Stimulated activated CD4-positive, alpha-beta T cell treated with anti-CD3 and anti-CD28 coated beads, Interleukin-4, amount 100 ng/mL, for 48 hours (primary cell): ENCODE measurements at places on chromosomes 2 and 18.

DNA sequence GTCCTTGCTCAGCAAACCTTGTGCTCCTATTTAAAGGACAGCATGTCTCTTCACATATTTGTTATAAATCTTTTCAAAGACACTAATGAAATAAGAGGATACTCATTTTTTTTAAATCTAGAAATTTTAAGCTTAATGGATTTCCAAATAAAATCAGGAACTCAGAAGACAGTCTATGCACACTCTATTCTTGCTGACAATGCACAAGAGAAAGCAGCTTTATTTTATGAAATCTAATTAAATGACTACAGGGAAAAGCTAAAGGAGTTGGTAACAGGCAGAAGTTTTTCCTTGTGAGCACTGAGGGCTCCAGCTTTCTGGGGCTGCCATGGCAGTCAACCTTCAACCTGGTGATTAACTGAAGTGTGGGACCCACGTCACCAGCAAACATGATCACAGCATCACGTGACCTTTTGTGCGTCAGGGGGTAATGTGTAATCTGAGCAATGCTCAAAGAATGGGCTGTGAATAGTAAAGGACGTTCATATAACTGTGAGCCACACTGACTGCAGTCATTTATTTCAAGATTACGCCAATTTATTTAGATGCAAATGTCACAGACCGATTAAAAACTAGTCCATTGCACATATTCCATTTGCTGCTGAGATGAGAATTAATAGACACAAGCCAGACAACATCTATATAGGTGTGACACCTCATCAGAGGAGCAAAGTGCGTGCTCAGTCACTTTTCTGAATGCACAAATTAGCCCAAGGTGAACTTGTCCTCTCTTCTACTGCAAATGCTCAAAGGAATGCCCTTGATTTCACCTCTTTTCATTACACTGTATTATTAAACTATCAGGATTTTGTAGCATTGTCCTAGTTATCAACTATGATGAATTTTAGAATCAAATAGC, 11.6 kb upstream of the DNER start:
- DNase-seq = no peak

- no peak for DNase-seq
Observed at GRCh38 chr2:47295981-47296635, 106.8 kb upstream of the MSH2 start.

DNA sequence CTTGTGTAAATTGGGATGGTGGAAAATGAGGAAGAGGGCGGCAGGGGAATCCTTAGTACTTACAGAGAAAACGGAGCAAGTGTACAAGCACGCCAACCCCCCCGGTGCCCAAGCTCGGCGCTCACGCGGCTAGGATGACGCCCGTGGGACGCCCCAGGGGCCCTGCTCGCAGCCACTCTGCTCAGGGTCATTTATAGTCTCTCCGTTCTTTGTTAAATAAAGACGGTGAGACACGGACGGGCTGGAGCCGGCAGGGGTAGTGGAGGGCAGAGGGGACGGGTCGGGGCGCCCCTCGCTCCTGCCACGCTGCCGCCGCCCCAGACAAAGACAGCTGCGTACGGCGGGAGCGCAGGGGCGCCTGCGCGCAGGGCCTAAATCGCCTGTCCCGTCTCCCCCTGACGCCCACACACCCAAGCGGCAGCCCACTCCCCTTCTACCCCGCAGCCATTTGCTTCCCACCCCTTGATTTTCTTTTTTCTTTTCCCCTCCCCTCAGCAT, 37.8 kb downstream of the PCBP1 start:
- no peak for DNase-seq

- no peak for DNase-seq
Observed at GRCh38 chr2:15354596-15355366, 206.4 kb downstream of the NBAS start.

GRCh38 chr2:76512201-76512820, 801.6 kb upstream of the GCFC2 start:
- DNase-seq = no peak
